ENCODE measurements at places on chromosomes 3 and 15.

DNA sequence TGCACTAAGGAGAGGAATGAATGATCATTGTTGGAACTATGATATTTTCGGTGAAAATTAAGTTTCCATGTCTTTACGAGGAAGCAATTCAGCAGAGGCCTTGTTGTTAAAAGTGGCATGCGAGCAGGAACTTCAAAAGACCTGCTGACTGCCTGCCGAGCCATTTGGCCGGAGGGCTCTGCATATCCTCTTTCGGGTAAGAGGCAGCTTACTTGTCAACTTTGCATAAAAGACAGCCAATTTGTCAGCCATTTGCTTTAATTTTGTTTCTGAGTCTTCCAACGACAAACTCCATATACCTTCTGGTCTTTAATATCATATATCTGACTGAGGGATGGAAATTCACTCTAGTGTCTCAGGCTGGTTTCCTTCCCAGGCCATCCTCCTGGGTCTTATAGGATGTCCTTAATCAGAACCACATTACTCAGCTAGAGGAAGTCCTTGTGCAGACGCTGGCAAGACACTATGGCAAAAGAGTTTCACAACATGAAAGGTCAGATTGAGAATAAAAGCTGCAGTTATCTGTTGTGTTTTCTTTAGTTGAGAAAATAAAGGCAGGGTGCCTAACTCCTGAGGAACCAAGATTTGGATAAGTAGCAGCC is 128.7 kb upstream of the WNT5A start:
- DNase-seq = no peak

DNA sequence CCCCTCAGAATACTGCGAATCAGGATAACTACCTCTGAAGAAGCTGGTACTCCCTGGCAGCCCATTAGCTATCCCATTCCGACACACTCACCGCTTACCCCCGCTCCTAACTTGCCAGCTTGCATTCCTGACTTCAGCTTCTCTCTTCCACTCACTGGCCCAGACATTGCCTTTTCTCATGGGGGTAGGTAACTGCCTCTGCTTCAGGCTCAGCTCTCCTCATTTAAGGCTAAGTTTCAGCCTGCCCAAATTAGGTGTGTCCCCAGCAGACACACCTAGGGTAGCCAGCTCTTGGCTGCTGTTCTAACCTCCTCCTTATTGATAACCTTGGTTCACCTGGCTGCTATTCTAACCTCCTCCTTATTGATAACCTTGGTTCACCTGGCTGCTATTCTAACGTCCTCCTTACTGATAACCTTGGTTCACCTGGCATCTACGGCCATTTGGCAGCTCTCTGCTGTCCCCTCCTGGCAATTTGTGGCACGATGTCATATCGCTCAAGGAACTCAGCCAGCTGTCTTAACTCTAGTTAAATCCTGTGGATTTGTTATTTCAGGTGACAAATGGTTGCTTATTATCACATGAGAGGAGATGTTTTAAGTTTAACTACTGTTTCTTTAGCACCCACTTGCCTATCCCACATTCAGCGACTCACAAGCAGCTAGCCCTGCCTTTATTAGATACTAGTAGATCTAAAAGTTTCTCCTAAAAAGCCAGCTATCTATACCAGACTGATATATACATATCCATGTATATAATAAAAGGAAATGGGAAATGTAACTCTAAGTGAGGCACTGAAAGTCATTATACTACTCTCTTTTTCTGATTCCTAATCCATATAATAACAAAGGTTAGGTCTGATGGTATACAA is 106.5 kb upstream of the ACP3 start:
- DNase-seq = no peak

GRCh38 chr3:121835465-121835801 is 424 bp downstream of the EAF2 start:
- DNase-seq = no peak

- no peak for DNase-seq
Measured at GRCh38 chr3:122031123-122031468, 9.0 kb upstream of the ILDR1 start.

DNA sequence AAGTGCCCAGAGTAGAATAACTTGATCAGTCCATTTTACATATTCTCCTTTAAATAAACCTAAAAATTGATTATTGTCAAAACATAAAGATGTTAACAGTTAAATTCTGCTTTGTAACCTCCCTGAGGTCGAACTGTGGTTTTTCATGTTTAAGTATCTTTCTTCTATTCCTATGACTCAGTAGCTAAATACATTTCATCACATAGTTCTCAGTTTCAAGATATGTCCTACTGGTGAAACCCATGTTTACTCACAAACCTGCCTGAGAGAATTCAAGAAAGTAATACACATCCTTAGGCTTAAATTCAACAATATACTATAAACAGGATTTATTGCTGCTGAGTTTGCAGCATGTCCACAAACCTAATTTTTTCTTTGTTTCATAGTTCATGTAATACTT is 692.9 kb downstream of the ZPLD1 start:
- DNase-seq = no peak

GRCh38 chr3:62805106-62805505 is 70.1 kb downstream of the CADPS start:
- DNase-seq = no peak

- DNase-seq = no peak
Measured at GRCh38 chr3:32597656-32598055, 27.0 kb upstream of the DYNC1LI1 start.

DNA sequence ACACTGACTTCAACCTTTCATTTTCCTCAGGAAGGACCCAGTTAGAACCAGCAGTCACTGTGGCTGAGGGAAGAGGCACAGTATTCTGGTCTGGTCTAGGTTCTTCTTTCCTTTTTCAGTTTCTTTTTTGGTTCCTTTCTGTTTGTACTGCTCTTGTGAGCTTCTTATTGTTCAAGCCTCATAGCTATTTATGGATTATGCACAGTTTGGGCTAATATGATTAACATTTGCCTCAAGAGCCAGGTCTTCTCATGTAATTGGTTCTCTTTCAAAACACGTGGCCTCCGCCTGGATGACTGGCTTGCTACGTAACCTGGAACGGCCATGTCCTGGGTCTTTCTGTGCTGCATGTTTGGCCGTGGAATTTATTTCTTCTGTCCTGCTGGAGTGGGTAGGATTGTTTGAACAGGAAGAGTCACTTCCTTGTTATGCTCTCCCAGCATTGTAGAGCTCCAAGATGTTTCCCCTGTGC is 43.3 kb downstream of the RBMS3 start:
- no peak for DNase-seq

GRCh38 chr3:159672728-159673688 is 315.6 kb upstream of the IL12A start:
- DNase-seq = no peak

DNA sequence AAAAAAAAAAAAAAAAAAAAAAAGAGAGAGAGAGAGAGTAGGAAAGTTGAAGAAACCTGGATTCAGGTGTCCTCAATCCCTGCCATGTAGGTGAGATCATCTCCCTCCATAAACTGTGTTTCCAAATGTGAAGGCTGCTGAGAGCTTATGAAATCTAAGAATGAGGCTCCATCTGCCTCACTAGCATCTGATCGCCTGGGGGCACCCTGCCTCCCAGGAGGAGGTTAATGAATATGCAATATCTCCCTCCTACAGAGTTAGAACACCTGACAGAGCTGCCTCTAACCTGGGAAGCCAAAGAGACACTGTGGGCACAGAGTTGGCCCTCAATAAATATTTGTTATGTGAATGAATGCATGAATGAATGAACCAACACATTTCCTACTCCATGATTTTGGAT is 23.8 kb upstream of the ZNF148 start:
- DNase-seq = no peak

- no peak for DNase-seq
Measured at GRCh38 chr3:67557848-67558355, 96.5 kb downstream of the SUCLG2 start.

- no peak for DNase-seq
Measured at GRCh38 chr3:57777774-57778173, 21.7 kb downstream of the SLMAP start.

GRCh38 chr15:76252249-76252648 is 59.0 kb downstream of the ETFA start:
- no peak for DNase-seq

- no peak for DNase-seq
Measured at GRCh38 chr3:184391266-184391665, 11.4 kb downstream of the CHRD start.

- no peak for DNase-seq
Measured at GRCh38 chr3:114213627-114214541, 23.5 kb downstream of the ZNF80 start.

DNA sequence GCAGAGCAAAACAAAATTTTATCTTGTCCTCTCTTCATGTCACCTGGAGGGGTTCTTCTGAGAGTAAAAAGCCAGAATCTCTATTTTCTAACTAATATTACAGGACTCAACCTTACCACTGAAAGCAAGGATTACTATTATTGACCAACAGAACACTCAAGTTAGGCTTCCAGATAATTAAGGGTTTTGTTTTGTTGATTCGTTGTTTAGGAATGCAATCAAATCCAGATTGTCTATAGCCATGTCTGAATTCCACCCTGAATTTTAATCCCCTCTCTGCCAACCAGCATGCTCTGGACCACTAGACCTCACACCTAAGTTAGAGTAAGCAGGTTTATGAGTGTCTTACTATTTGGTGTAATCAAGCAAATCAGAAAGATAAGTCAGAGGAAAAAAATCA is 90.7 kb downstream of the PEAK1 start:
- no peak for DNase-seq

GRCh38 chr3:122533931-122534334 is 19.2 kb upstream of the KPNA1 start:
- DNase-seq = no peak

DNA sequence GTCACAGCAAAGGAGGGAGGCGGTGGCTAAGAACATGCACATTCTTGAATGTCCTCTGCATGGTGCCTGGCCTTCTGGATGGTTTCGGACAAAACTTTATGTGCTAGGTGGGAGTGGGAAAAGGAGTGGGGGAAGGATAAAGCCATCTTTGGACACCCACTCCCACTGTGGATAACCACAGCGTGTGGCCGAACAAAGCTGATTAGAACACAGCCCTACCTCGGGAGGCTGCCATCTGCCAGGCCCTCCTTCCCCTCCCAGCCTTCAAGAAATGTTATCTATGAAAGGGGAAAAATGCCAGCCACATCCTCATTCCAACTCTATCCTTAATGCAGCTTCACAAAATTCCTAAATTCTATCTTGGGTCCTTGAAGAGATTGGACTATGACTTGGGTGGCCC is 18.8 kb downstream of the AMOTL2 start:
- no peak for DNase-seq

- no peak for DNase-seq
Measured at GRCh38 chr3:27907929-27908328, 185.8 kb upstream of the EOMES start.

GRCh38 chr3:33439546-33440327 is 468 bp downstream of the UBP1 start:
- no peak for DNase-seq

GRCh38 chr3:42194943-42195510 is 71.0 kb downstream of the CCK start:
- DNase-seq = no peak

- no peak for DNase-seq
Measured at GRCh38 chr15:50675535-50676144, 11.0 kb downstream of the TRPM7 start.

GRCh38 chr3:13879946-13880810 is at the start of gene WNT7A:
TSS of gene WNT7A (minus strand) at chr3:13880071. CDS start at chr3:13879816, 255 bp downstream.
- DNase-seq = peak; percentile 28

- DNase-seq = no peak
Measured at GRCh38 chr3:118675305-118675704, 359.3 kb downstream of the IGSF11 start.

DNA sequence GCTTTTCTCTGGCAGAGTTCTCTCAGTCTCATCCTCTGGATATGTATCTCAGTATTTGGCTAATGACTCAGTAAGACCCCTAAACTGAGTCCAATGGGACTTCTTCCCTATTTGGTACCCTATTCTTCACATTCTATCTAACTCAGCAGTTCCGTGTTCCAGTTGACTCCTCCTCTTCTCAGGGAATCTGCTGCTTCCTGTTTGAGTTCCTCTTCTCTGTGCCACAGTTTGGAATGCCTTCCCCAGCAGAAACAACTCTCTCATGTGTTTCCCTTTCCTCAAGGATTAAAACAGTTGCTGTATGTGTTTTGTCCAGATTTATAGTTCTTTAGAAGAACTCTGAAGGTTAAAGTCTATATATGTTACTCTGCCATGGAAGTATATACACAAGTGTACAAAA is 344.0 kb upstream of the RARB start:
- DNase-seq = no peak

DNA sequence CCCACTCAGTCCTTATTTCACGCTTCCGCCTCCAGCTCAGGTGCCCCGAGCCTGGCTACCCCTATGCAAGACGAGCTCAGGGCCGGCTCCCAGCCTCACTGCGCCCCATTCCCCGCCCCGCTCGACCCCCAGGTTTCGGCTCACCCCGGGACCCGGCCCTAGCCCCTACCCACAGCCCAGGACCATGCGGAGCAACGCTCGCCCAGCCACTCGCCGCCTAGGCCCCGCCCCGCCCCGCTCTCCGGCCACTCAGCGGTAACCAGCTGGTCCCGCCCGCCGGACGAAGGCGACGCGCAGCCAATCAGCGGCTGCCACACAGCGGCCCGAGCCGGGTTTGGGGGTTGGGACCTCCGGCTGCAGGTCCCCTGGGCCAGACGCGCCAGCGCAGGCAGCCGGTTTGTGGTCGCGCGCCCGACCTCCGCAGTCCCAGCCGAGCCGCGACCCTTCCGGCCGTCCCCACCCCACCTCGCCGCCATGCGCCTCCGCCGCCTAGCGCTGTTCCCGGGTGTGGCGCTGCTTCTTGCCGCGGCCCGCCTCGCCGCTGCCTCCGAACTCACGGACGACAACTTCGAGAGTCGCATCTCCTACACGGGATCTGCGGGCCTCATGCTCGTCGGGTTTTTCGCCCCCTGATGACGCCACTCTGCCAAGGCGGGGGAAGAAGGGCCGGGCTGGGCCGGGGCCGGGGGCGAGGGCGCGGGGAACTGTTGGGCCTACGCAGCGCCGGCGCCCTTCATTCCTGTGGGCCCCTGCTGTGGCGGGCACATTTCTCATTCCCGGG is at the start of gene CATSPER2:
CATSPER2 (minus strand) TSS at position 196 of the 781 bp plus-strand sequence. CDS start 783 bp downstream, outside the sequence.
- no peak for DNase-seq

GRCh38 chr3:102673271-102674115 is 238.7 kb downstream of the ZPLD1 start:
- peak; percentile 49 for DNase-seq

DNA sequence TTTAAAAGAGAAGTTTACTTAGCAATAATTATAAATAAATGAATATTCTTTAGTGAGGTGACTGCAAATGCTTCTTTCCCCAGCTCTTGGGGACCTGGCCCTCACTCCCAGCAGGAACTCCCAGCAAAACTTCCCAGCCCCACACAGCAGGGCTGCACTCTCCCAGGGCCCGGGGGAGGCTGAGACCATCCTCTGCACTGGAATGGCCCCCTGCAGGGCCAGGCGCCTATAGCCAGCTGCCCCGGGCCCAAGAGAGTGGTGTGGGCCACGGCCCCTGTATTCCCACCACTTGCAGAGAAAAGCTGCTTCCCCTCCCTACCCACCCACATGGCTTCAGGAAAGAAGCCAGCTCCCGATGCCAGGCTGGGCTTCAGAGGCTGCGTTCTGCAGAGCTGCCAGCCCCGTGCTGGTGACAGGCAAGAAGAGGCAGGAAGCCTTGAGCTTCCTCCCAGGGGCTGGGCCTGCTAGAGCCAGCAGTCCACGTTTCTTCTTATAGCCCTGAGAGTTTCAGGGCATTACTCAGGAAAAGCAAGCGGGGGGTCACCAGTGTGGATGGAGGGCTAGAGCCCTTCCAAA is 20.0 kb downstream of the IDH2 start:
- no peak for DNase-seq
